Upper lobe of right lung (tissue), 1 donor: ENCODE measurements at places on chromosomes 1 and 21. TPM values are rescaled to one million over a fixed set of nuclear protein-coding genes. Genes with fewer than 3 reads are reported as not detected.

CR2 gene
- total RNA-seq: 0.12 TPM

RGS1 gene
- 27.8 TPM for total RNA-seq

SFN gene
- total RNA-seq: 83.8 TPM

CA6 gene
- total RNA-seq: not detected

OR2T4 gene
- total RNA-seq: not detected

HHAT gene
- total RNA-seq: 4.3 TPM

POGZ gene
- total RNA-seq: 96.3 TPM

EXTL2 gene
- total RNA-seq: 11.6 TPM

UBE2U gene
- total RNA-seq: not detected

DNA sequence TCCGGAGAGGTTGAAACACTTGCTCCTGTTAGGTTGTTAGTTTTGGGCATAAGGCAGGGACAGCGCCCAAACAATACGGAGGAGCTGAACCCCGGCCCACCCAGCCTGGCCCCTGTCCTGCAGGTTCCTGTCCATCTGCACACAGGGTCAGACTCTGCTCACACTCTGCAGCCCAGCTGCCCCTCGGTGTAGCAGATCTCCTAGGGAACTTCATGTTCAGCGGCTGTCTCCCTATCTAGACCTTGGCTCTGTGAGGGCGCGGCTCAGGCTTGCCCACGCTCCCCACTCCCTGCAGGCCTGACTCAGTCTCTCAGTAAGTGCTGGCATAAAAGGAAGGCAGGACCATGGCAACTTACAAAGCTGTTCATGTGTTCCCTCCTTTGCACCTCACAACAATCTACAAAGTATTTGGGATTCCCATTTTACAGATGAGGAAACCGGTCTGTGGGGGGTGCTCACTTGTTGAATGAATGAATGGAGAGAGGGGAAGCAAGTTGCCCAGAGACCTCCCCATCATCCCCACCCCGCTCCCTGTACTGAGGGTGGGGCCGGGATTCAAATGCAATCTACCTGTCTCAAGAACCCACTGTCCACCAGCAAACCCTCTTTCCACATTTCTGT is 26.2 kb downstream of the ACOT11 start:
- no peaks in the 10 kb centered on the region for H3K36me3 ChIP-seq
- no peaks in the 10 kb centered on the region for H3K27me3 ChIP-seq
- no peak overlapping the region for H3K27ac ChIP-seq
- no peak for DNase-seq
- no peak overlapping the region for H3K4me3 ChIP-seq

DNA sequence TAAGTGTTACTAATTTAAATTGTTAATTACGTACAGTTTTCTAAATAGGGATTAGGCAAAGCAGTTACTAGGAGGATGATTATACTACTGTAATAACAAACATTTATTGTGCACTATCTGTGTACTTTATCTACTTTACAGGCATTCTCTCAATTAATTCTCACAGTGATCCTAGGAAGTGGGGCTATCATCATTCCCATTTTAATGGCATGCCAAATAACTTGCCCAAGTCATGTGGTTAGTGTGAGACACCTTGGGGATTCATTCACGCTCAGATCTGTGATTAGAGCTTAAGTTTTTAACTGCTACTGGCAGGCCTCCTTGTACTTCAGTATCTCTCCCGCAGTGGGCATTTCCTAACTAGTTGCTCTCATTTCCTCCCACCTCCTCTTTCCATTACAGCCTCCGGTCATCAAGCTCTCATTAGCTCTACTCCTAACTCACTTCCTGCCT is 11.5 kb downstream of the PHLDA3 start:
- no peaks in the 10 kb centered on the region for H3K36me3 ChIP-seq
- peaks cover 56% of the 10 kb centered on the region for H3K4me1 ChIP-seq
- H3K27me3 ChIP-seq: no peaks in the 10 kb centered on the region
- no peak overlapping the region for H3K4me3 ChIP-seq

DNA sequence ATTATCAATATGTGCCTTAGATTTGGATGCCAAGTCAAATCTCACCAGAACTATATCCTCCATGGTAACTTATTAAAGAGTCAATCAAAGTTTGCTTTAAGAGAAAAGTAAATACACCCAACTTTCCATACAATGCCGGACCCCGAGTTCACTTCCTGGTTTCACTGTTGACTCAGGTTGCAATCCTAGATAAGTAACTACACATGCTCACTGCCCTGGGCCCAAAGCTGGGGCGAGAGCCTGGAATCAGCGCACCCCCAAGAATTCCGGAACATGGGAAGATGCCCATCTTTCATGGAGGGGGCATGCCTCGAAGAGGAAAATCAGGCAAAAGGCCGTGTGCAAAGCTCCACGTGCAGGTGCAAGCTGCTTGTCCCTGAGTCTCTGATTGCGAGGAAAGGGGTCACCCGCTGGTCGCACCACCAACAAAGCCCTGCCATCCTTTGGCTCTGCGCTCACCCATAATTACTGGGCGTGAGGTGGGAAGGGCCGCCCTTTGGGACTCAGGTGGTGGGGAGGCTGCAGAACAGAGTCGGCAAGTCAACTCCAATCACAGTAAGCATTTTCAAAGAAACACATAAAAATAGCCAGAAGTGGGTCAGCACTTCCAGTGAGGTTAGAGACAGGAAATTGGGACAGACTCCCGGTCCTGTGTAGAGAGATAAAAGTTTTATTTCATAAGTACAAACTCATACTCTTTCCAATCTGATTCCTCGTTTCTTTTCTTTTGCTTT is 167.7 kb downstream of the TOMM20 start:
- peak overlapping the region; percentile 83 for H3K27ac ChIP-seq
- H3K36me3 ChIP-seq: no peaks in the 10 kb centered on the region
- no peak overlapping the region for H3K4me3 ChIP-seq
- no peak for DNase-seq
- H3K27me3 ChIP-seq: no peaks in the 10 kb centered on the region
- H3K4me1 ChIP-seq: peaks cover 80% of the 10 kb centered on the region

- DNase-seq: no peak
- no peaks in the 10 kb centered on the region for H3K4me1 ChIP-seq
- no peak overlapping the region for H3K4me3 ChIP-seq
- peaks cover 38% of the 10 kb centered on the region for H3K27me3 ChIP-seq
These were observed 84.3 kb downstream of the UBIAD1 start for GRCh38 chr1:11357276-11357675.

GRCh38 chr1:44723496-44724295 is 7.3 kb downstream of the RNU5D-1 start:
- peaks cover 4% of the 10 kb centered on the region for H3K4me1 ChIP-seq
- no peaks in the 10 kb centered on the region for H3K36me3 ChIP-seq
- H3K4me3 ChIP-seq: no peak overlapping the region
- DNase-seq: no peak

DNA sequence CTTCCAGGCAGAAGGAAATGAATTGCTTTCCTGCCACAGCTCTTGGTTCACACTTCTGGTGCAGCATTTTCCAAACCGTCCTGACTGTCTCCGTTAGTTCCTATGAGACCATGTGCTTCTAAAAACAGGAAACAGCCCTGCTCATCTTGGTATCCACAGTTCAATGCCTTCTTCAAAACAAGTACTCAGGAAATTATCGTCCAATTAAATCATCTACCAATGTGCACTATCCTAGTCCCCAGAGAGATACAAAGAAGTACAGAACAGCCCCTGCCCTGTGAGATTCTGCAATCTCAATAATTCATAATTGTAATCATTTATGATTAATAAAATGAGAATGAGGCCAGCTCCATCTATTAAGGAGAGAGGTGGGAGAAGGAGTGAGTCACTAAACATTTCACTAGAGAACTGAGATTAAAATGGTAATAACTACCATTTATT is 11.2 kb downstream of the CLEC20A start:
- H3K4me3 ChIP-seq: no peak overlapping the region
- H3K27me3 ChIP-seq: no peaks in the 10 kb centered on the region
- no peak overlapping the region for H3K27ac ChIP-seq

DNA sequence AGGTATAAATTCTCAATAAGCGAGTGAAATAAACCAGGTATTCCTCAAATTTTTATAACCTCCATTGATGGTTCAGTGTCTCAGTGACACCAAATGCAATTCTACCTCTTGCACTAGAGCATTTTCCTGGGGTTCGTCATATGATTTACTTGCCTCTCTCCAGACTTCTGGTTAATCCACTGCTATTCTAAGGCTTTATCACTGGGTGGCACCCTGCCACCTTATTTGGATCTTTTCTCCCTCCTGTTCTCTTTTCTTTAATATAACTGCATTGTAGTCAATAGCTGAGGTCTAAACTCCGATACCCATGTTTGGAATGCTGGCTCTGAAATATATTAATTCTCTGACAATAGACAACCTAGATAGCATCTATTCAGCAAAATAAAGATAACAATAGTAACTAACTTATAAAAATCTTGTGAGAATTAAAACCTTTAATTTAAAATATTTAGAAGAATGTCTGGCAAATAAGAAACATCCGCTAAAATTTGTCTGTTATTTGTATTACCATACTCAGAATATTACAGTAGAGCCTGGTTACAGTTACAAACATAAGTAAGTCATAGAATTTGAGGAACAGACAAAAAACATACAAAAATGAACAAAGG is 436.4 kb downstream of the PLA2G4A start:
- H3K4me3 ChIP-seq: no peak overlapping the region
- H3K4me1 ChIP-seq: no peaks in the 10 kb centered on the region
- H3K36me3 ChIP-seq: no peaks in the 10 kb centered on the region
- no peak overlapping the region for H3K27ac ChIP-seq
- DNase-seq: no peak
- H3K27me3 ChIP-seq: no peaks in the 10 kb centered on the region

- DNase-seq: no peak
- H3K36me3 ChIP-seq: no peaks in the 10 kb centered on the region
- H3K4me3 ChIP-seq: no peak overlapping the region
- H3K27me3 ChIP-seq: peaks cover 37% of the 10 kb centered on the region
These were observed 16.6 kb upstream of the DISP3 start for GRCh38 chr1:11462224-11462923.

- H3K36me3 ChIP-seq: no peaks in the 10 kb centered on the region
- H3K27me3 ChIP-seq: no peaks in the 10 kb centered on the region
- no peaks in the 10 kb centered on the region for H3K4me1 ChIP-seq
- DNase-seq: no peak
- H3K4me3 ChIP-seq: no peak overlapping the region
These were observed 31.6 kb upstream of the RPTN start for GRCh38 chr1:152190589-152190988.

DNA sequence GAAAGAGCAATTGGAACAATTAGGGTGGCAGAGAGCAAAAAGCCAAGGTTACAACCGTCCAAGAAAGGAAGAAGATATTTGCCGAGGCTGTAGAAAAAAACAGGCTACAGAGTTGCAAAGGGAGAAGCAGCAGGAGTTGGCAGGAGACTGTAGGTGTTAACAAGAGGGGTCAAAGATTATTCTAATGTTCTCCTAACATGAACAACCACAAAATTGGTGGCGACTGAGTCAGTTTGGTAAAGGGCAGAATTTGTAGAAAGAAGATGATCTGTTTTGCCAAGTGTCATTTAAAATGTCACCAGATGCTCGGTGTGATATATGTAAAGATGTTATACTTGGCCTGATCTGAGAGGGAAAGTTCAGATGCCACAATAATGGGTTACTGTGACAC is 401 bp upstream of the PRUNE1 start:
- peak overlapping the region; percentile 59 for H3K4me3 ChIP-seq
- peaks cover 69% of the 10 kb centered on the region for H3K4me1 ChIP-seq
- H3K36me3 ChIP-seq: no peaks in the 10 kb centered on the region
- no peaks in the 10 kb centered on the region for H3K27me3 ChIP-seq
- no peak for DNase-seq

DNA sequence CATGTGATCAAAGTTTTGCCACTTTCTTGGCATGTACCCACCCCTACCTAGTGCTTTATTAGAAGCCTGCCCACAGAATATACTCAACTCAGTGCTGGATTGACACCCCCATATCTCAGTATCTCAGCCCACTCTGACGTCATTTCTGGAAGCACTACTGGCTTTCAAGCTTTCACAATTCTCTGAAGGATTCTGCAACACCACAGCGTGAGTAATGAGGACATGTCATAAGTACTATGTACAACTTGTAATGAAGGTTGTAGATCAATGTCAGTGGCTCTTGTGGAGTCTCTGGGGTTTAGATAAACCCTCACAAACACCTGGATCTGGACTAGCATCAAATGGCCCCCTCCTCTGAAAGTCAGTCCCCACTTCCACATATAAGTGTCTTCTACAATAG is 57.2 kb downstream of the TNFSF4 start:
- no peaks in the 10 kb centered on the region for H3K27me3 ChIP-seq
- no peak overlapping the region for H3K4me3 ChIP-seq
- H3K4me1 ChIP-seq: no peaks in the 10 kb centered on the region
- DNase-seq: no peak
- no peak overlapping the region for H3K27ac ChIP-seq

- H3K36me3 ChIP-seq: no peaks in the 10 kb centered on the region
- H3K27me3 ChIP-seq: no peaks in the 10 kb centered on the region
- no peak for DNase-seq
- H3K4me3 ChIP-seq: no peak overlapping the region
- H3K4me1 ChIP-seq: no peaks in the 10 kb centered on the region
These were observed 2.4 kb downstream of the SELE start for GRCh38 chr1:169731446-169731845.

- H3K27me3 ChIP-seq: peaks cover 3% of the 10 kb centered on the region
- DNase-seq: peak; percentile 94
- H3K4me3 ChIP-seq: no peak overlapping the region
- H3K36me3 ChIP-seq: no peaks in the 10 kb centered on the region
These were observed 51.8 kb downstream of the EDN2 start for GRCh38 chr1:41432481-41433280.

- H3K4me3 ChIP-seq: no peak overlapping the region
- peak overlapping the region; percentile 43 for H3K27ac ChIP-seq
- H3K27me3 ChIP-seq: no peaks in the 10 kb centered on the region
- DNase-seq: no peak
These were observed 133.6 kb downstream of the TGFBR3 start for GRCh38 chr1:91752324-91752723.

DNA sequence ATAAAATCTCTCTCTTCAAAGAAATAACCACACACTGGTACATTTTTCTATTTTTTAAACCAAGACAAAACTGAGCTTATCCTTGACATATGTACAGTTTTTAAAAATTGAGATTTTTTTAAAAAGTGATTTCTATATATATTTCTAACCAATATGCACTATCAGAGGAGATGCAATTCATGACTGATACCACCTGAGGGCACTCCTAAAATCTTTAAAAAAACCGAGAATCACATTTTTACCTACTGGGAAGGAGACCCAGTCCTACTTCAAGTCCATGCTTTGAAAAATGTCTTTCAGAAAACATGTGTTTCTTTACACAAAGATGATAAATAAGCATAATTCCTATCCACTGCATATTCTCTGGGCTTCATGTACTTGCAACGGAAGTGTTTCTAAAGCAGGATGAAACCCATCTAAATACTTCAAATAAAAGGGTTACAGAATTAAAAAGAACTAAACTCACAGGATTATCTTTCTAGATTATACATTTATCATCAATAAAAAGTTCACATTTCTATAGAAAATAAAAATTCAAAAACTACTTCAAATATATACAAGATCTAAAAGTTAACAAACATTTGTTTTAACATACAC is 98.6 kb downstream of the ENAH start:
- H3K27ac ChIP-seq: no peak overlapping the region
- no peaks in the 10 kb centered on the region for H3K36me3 ChIP-seq
- no peak overlapping the region for H3K4me3 ChIP-seq
- no peaks in the 10 kb centered on the region for H3K27me3 ChIP-seq

- DNase-seq: no peak
- H3K4me3 ChIP-seq: no peak overlapping the region
- no peaks in the 10 kb centered on the region for H3K36me3 ChIP-seq
These were observed 17.0 kb upstream of the PPIE start for GRCh38 chr1:39721664-39722063.
